Neural crest cell (in vitro differentiated cells): ENCODE measurements at places on chromosomes 2 and 18. TPM values are rescaled to one million over a fixed set of nuclear protein-coding genes. Genes with fewer than 3 reads are reported as not detected.

DNA sequence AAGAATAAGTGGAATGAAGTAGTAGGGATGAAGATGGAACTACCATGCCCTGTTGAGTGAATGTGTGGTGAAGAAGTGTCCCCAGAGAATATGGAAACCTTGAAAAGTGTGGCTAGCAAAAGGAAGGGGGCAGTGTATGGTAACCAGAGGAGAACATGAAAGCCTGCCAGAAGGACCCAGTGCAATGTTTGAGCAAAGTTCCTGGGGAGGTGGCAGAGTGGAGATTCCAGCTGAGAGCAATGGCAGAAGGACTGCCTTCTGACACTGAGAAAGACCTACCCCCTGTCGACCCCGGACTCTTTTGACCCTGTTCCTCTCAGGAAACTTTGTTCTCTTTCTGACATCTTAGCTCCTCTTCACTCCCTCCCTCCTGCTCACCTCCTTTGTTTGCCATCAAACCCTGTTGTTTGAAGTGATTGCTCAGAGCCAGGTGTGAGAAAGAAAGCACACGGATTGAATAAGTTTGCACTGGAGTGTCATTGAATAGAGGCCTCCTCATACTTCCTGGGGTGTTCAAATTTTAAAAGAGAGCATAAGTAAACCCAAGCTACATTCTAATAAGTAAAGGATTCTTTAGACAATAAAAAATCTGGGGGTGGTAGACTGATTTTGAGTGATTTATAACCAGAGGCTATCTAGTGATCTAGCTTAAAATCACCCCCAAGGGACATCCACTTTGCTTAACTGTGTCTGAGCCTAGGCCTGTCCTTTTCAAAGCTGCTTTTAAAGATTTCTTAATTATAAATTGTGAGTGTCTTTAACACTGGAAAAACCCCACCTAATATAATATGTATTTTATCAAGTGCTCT, 57.1 kb downstream of the TRIB2 start:
- no peak for DNase-seq
- no peaks in the 10 kb centered on the region for H3K36me3 ChIP-seq
- peaks cover 3% of the 10 kb centered on the region for H3K27me3 ChIP-seq
- peak overlapping the region; percentile 16 for H3K4me3 ChIP-seq

ZNF396 gene
- total RNA-seq, result 2.9 and 3.6 TPM in 2 replicates

GRCh38 chr2:10297959-10298531, 4.7 kb upstream of the HPCAL1 start:
- H3K27ac ChIP-seq, result no peak overlapping the region
- H3K4me1 ChIP-seq, result peaks cover 23% of the 10 kb centered on the region
- H3K4me3 ChIP-seq, result no peak overlapping the region
- H3K36me3 ChIP-seq, result no peaks in the 10 kb centered on the region

NT5C1B gene
- not detected in 2 replicates for total RNA-seq

DNA sequence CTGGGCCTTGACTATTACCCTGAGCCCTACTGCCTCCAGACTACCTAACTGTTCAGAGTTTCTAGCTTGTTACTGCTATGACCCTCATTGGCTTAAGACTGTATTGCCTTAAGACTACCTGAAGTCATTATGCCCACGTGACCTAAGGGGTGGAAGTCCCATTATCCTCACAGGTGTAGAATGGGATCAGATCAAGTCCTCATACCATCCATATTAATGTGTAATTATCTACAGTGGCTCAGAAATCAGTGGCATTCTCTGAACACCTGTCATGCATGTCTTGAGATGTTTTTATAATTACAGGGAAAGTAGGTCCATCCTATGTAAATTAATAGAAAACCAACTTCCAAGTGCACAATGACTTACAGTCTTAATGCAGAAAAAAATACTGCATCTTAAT, 124.0 kb upstream of the CDC42EP3 start:
- H3K4me3 ChIP-seq, result no peak overlapping the region
- DNase-seq, result no peak
- H3K36me3 ChIP-seq, result no peaks in the 10 kb centered on the region
- no peak overlapping the region for H3K27ac ChIP-seq
- no peaks in the 10 kb centered on the region for H3K27me3 ChIP-seq

DNA sequence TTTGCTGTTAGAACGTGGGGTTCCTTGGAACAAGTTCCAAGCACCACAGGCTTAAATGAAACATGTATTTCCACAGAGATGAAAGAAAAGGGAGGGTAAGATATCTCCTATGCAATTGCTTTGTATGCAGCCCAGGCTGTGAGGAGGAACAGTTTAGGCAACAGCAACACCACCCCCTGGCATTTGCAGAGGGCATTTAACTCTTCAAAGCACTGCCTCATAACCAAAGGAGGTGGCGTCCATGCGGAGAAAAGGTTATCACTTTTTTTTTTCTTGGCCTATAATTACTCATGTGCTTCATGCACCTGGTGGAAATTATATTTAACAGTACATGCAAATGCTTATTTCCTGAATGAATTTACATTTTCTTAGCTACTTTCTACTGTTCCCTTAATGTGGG, 286.0 kb downstream of the LPIN1 start:
- H3K27ac ChIP-seq, result no peak overlapping the region
- H3K36me3 ChIP-seq, result peaks cover 3% of the 10 kb centered on the region
- DNase-seq, result no peak
- H3K4me3 ChIP-seq, result no peak overlapping the region

GRCh38 chr2:192675681-192676080, 480.9 kb upstream of the TMEFF2 start:
- H3K36me3 ChIP-seq, result no peaks in the 10 kb centered on the region
- no peak overlapping the region for H3K4me3 ChIP-seq
- no peak overlapping the region for H3K27ac ChIP-seq
- no peaks in the 10 kb centered on the region for H3K4me1 ChIP-seq

HDAC4 gene
- total RNA-seq, result 50.7 and 52.1 TPM in 2 replicates

DNAH6 gene
- 2.3 and 2.8 TPM in 2 replicates for total RNA-seq

DNA sequence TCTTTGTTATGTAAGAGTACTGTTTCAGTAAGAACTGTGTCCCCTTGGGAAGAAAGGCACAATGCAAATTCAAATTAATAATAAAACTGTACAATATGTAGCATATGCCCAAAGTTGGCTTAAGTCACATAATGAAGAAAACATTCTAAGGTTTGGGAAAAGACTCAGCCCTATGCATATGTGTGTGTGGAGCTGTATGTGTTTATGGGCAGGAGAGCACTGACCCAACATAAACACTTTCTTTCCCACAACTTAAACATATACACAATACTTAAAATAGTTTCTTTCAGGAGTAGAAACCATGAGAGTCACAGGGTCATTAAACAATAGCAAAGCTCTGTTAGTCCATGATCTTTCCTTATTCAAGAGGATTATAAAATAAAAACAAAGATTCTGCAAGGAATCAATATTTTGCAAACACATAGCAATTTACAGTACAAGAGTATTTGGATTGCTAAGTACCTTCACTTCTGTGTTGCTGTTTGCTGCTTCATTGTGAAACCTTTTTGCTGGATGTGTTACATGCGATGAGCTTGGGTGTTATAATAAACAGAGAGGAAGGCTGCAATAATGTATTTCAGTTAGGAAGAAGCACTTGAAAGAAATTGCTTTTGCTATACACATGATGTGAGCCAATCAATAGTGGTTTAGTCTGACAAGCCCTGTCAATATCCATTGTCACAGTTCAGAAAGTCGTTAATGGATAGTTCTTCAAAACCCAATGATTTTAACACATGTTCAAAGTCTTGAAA, 347.3 kb downstream of the ARHGAP15 start:
- DNase-seq, result no peak
- no peak overlapping the region for H3K27ac ChIP-seq
- no peaks in the 10 kb centered on the region for H3K27me3 ChIP-seq
- H3K4me1 ChIP-seq, result peaks cover 22% of the 10 kb centered on the region

GRCh38 chr2:165743442-165743841, 50.6 kb downstream of the GALNT3 start:
- DNase-seq, result no peak
- no peaks in the 10 kb centered on the region for H3K36me3 ChIP-seq
- no peaks in the 10 kb centered on the region for H3K4me1 ChIP-seq
- H3K4me3 ChIP-seq, result no peak overlapping the region

GRCh38 chr2:46058140-46058539, 239.1 kb upstream of the EPAS1 start:
- peaks cover 3% of the 10 kb centered on the region for H3K36me3 ChIP-seq
- no peak overlapping the region for H3K4me3 ChIP-seq
- DNase-seq, result no peak

IWS1 gene
- 59.4 and 63.0 TPM in 2 replicates for total RNA-seq

CXCR4 gene
- 37.5 and 39.5 TPM in 2 replicates for total RNA-seq

DNA sequence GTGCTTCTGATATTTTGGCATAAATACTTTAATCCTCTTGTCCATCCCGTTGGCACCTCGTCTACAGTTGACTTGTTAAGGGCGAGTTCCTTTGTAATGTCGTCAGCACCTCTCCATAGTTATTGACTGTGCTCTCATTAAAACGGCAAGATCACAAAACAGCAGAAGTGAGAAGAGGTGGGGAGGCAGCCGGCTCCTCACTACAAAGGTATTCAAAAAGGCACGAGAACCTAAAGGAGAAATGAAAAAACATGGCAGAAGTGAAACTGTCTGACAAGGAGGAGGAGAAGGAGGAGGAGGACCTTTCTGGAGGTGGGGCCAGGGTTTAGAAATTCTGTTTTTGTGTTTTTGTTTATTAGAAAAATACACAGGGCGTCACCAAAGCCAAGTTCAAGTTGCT, 235.6 kb downstream of the BCL11A start:
- no peaks in the 10 kb centered on the region for H3K36me3 ChIP-seq
- H3K4me1 ChIP-seq, result peaks cover 46% of the 10 kb centered on the region
- DNase-seq, result no peak
- no peak overlapping the region for H3K27ac ChIP-seq
- H3K4me3 ChIP-seq, result no peak overlapping the region
- peaks cover 33% of the 10 kb centered on the region for H3K27me3 ChIP-seq

GREB1 gene
- total RNA-seq, result 132 and 143 TPM in 2 replicates

GRCh38 chr2:24937236-24937635, 17.2 kb upstream of the ADCY3 start:
- H3K27ac ChIP-seq, result no peak overlapping the region
- no peaks in the 10 kb centered on the region for H3K27me3 ChIP-seq
- no peaks in the 10 kb centered on the region for H3K36me3 ChIP-seq
- DNase-seq, result no peak

DNA sequence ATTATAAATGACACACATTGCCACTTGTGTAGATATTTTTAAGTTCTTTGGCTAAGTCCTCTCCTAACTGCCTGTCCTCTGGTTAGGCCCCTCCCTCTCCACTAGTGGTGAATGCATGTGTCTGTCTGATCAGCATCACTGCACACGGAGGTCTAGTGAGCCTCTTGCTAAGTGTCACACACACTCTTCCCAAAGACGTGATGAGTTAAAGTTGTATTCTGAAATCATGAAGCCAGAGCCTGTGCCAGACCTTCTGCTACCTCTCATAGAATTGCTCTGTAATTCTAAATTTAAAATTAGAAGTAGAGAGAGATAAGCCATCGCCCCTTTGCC, 41.3 kb downstream of the RALB start:
- H3K4me3 ChIP-seq, result no peak overlapping the region
- H3K4me1 ChIP-seq, result peaks cover 22% of the 10 kb centered on the region
- H3K27ac ChIP-seq, result no peak overlapping the region
- peaks cover 14% of the 10 kb centered on the region for H3K36me3 ChIP-seq

GRCh38 chr2:239694487-239694886, 293.7 kb upstream of the HDAC4 start:
- no peak overlapping the region for H3K4me3 ChIP-seq
- H3K4me1 ChIP-seq, result peaks cover 6% of the 10 kb centered on the region
- no peak for DNase-seq

- no peak overlapping the region for H3K27ac ChIP-seq
- peaks cover 3% of the 10 kb centered on the region for H3K36me3 ChIP-seq
- no peaks in the 10 kb centered on the region for H3K27me3 ChIP-seq
- H3K4me3 ChIP-seq, result no peak overlapping the region
- no peak for DNase-seq
- H3K4me1 ChIP-seq, result no peaks in the 10 kb centered on the region
Observed at GRCh38 chr2:165425556-165425955, 43.9 kb upstream of the CSRNP3 start.

- no peaks in the 10 kb centered on the region for H3K4me1 ChIP-seq
- H3K27ac ChIP-seq, result no peak overlapping the region
- H3K4me3 ChIP-seq, result no peak overlapping the region
- H3K27me3 ChIP-seq, result no peaks in the 10 kb centered on the region
- H3K36me3 ChIP-seq, result no peaks in the 10 kb centered on the region
Observed at GRCh38 chr18:49707599-49707998, 105.7 kb downstream of the ACAA2 start.

DNA sequence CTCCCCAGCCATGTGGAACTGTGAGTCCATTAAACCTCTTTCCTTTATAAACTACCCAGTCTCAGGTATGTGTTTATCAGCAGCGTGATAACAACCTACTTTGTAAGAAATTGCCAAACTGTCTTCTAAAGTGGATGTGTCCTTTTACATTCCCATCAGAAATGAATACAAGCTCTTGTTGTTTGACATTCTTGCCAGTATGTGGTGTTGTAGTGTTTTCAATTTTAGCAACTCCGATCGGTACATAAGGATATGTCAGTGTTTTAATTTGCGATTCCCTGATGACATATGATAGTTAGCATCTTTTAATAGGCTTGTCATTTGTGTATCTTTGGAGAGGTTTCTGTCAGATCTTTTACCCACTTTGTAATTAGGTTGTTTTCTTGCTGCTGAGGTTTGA, 1156.3 kb upstream of the CRIM1 start:
- H3K27ac ChIP-seq, result no peak overlapping the region
- no peak for DNase-seq

- H3K27me3 ChIP-seq, result no peaks in the 10 kb centered on the region
- no peak overlapping the region for H3K27ac ChIP-seq
- H3K4me1 ChIP-seq, result no peaks in the 10 kb centered on the region
- no peaks in the 10 kb centered on the region for H3K36me3 ChIP-seq
Observed at GRCh38 chr2:166768393-166769123, 119.7 kb upstream of the XIRP2 start.

GRCh38 chr2:138689705-138690104, 90.5 kb downstream of the NXPH2 start:
- H3K36me3 ChIP-seq, result no peaks in the 10 kb centered on the region
- no peak overlapping the region for H3K4me3 ChIP-seq
- DNase-seq, result no peak
- no peaks in the 10 kb centered on the region for H3K27me3 ChIP-seq
- H3K27ac ChIP-seq, result no peak overlapping the region

FTCDNL1 gene
- 1.5 and 1.6 TPM in 2 replicates for total RNA-seq

DNA sequence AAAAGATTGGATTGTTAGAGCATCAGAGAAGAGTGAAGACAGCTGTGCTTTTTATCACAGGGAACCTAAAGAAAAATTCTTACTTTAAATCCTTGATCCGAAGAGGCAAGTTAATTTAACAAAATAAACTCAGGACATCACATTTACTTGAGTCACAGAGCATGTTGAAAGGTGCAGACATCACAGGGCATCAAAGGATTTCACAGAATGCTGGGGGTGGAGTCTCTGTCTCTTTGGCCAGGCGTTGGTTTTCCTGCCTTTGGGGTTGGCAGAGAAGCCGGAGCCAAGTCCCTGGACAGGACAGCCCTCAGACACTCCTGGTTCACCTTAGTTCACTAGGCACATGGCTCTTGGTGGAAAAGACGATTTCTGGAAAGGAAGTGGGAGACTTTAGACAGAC, 56.3 kb downstream of the SH3RF3 start:
- no peaks in the 10 kb centered on the region for H3K27me3 ChIP-seq
- no peaks in the 10 kb centered on the region for H3K4me1 ChIP-seq
- no peak for DNase-seq

- DNase-seq, result peak; percentile 9
- H3K36me3 ChIP-seq, result no peaks in the 10 kb centered on the region
- H3K27me3 ChIP-seq, result peaks cover 65% of the 10 kb centered on the region
- peak overlapping the region; percentile 62 for H3K4me3 ChIP-seq
- H3K27ac ChIP-seq, result no peak overlapping the region
- H3K4me1 ChIP-seq, result peaks cover 14% of the 10 kb centered on the region
Observed at GRCh38 chr2:161625314-161625919, 1.2 kb downstream of the SLC4A10 start.
